ENCODE measurements at places on chromosomes 6 and 20.

- DNase-seq: no peak
Measured at GRCh38 chr6:109292983-109293586, 89.2 kb downstream of the CD164 start.

DNA sequence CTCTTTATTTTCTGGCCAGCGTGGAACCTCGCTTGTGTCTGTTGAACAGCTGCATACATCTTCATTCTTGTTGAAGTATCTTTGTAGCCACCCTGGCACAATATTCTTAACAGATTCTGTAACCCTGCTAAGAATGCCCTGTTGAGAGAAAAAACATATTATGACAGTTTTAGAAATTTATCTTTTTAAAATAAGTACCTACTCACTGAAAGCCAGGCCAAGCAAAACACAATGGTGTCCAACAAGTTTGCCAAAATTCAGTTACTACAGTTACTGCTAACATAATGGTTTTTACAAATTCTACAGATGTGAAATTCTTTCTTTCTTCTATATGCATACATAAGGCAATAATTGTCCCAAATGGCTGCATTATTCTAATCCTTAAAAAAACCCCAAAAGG lies 18.2 kb downstream of the NUP153 start:
- no peak for DNase-seq

GRCh38 chr6:30350524-30350923 lies 5.6 kb downstream of the RPP21 start:
- no peak for DNase-seq

DNA sequence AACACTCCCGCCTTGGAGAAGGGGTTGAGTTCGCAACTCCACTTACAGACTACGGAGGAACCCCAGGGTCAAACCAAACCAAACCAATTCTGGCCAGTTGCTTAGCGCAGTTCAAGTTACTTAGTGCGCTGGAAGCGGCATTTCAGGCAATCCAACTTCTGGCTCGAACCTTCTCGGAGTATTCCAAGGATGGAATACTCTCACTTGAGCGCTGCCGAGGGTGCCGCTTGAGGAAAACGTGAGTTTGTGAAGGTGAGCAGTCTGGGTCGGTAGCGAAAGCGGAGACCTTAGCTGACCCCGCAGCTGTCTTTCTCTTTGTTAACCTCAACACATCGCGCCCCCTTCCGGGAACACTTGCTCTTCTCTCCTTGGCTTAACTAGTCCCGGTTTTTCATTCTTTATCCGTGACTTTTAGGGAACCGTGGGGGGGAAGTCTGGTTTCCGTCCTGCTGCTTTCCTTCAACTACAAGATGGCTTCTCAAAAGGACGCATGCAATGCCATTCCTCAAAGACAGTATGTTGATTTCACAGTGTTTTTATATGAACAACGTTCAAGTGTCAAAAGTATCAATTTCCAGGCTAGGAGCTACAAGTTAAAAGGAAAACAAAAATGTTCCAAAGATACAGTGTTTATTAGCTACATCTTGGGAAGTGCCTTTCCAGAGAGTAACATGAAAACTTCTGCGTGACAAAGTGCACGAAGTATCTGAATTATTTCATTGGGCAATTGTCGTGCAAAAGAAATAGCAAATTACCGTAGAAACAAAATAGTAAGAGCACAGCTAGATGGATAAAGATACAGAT lies 741 bp upstream of the PNISR start:
- DNase-seq: peak; percentile 31

GRCh38 chr6:40755749-40756452 lies 168.7 kb upstream of the LRFN2 start:
- DNase-seq: no peak

DNA sequence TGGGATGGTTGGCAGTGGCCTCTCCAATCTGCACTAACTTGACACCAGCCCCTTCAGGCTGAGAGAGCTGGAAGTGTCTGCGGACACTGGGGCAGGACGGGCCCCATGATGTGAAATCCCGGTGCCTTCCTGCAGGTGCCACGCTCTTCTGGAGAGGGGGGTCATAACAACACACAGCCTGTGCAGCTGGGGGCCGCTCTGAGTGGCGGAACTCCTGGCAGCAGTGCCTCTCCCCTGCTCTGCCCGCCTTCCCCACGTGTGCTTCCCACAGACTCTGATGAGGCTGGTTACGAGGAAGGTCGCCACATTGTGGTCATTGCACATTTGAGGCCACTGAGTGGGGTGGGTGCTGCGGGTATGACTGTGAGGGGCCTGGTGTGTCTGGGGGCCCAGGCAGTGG lies 145.2 kb downstream of the DTNBP1 start:
- no peak for DNase-seq

DNA sequence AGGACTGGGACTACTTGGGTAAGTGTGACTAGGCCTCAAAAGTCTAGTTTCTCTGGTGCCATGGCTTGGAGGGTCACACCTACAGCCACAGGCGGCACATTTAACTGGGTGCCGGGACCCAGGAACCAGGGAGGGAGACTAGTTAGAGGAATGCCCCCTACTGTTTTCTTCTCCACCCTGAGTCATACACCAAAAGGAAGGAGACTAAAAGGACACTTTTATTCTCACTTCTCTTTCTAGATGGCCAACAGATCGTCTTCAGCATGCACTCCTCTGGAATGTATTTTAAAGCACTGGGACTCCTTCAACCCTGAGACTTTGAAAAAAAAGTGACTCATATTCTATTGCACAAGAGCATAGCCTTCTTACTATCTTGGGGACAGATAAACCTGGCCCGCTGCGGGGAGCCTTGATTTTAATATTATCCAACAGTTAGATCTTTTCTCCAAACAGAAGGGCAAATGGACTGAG lies 33.4 kb downstream of the PLN start:
- no peak for DNase-seq

Data from mesothelial cell of epicardium (in vitro differentiated cells).